ENCODE measurements at places on chromosomes 4 and X.

DNA sequence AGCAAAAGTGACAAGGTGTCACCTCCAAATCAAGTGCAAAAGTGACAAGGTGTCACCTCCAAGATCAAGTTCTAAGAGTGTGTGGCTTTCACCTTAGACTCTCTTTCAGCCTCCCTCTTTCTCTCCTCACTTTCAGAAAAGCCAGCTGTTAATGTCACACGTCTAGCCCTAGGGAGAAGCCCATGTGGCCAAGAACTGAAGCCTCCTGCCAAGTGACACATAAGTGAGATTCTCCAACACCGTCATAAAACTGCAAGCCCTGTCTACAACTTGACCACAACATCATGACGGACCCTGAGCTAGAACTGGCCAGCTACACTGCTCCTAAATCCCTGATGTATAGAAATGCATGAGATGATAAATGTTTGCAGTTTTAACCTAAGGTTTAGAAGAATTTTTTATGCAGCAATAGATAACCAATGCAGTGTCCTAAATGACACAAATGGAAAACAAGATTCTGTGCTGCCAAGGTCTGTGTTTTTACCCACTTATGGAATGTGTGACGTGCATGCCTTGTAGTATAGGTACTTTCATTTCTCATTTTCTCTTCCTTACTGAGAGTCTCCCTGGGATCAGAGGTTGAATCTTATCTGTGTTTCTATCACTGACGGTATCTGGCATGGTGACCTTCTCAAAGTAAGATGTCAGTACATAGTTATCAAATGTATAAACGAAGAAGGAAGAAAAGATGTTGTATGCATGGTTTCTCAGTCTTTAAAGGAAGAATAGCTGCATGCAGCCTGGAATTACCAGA is 25.0 kb downstream of the NLGN4X start:
- no peak for DNase-seq

- DNase-seq = no peak
Measured at GRCh38 chrX:12239356-12240082, 101.2 kb downstream of the FRMPD4 start.

DNA sequence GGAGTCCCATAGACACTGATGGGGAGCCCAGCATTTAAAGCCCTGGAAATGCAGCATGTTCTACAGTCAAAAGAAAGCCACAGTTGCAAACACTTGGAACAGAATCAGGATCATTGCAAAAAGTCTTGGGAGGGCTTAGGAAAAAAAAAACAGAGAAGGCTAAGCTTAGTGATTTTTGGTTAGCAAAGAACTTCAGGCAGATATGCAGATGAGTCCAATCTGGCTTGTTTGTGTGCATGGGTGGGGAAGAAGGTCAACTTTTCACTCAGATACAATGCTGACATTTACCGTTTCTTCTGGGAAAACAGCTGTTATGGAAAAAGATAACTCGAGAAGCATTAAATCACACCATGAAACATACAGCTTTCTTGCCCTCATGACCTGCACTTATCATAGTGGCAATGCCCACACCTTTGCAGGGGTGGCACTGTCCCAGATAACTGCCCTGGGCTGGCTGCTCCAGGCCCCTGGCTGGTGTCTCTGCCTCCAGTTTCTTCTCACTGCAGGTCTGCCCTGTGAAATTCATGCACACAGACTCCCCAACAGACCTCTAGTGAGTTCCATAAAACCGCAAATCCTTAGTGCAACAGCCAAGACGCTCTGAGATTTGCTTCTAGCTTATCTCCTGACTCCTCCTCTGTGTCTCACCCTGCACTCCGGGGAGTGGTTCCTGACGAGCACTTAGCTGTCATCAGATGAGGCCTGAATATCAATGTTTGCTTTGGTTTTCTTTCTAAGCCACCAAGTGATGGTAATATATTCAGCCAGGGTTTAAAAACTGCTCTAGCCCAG is 99.2 kb downstream of the DRD5 start:
- no peak for DNase-seq

DNA sequence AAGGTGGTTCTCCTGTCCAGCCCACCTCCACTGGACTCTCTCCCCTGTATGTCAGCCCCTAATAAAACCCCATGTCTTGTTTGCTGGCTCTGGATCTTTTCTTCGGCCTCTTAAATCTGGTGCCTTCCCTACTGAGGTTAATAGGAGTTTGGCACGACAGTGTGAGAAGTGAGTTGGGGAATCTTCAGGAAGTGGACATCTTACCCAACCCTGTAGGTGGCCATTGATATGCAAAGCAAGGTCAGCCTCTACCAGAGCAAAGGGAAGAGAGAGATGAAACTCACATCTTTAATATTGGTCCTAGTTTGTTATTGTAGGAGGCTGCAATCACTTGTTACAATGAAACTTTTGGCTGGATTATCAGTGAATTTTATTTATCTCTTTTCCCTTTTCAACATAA is 111.7 kb downstream of the CHRDL1 start:
- DNase-seq = no peak

- no peak for DNase-seq
Measured at GRCh38 chr4:73705721-73706120, 34.6 kb upstream of the CXCL8 start.

DNA sequence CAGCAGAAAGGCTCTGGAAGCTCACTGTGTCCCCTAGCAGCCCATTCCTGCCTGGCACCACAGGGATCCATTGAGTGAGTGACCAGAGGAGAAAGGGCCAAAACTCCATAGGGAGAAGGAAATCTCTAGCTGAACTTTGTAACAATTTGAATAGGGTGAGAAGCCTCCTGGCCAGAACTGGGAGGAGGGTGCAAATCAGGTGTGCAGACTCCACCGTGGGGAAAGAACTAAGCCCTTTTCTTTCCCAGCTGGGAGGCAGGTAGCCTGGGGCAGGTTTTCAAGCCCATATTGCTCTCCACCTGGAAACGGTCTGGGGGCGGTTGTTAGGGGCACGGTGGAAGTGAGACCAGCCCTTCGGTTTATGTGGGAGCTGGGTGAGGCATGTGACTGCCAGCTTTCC is 227.2 kb downstream of the SNCA start:
- DNase-seq = no peak

DNA sequence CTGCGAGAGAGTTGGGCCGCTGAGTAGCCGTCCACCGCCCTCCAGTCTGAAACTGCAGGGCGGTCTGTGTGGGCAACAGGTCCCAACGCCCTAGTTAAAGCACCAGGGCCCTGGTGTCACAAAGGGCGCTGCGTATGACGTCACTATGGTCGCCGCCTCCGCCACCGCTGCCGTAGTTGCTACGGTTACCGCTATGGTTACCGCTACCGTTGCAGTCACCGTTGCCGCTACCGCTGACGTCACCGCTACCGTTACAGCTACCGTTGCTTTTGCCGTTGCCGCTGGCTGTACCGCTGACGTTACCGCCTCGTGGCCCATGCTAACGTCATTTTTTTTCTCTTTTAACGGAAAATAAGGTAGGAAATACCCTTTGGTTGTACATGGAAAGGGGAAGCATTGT is at the start of gene PPP1R2C:
PPP1R2C (minus strand) TSS at position 68 of the 400 bp plus-strand sequence. CDS start 84 bp downstream, outside the sequence.
- no peak for DNase-seq

DNA sequence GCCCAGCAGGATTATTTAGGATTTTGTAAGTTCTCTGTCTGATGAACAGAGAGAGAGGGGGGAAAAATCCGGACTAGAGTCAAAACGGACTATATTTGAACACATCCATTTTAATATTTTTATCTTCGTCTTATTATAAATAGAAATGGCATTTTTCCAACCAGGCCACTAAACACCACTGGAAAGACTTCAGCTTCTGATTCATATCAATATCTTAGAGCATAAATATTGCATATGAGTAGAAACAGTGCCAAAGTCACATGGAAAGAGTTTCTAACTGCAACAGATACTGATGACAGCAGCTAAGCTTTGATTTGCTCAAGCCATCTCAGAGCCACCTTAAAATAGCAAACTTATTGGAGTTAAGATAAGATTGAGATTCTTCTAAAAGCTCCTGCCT is 456 bp downstream of the PPARGC1A start:
- DNase-seq = no peak

- no peak for DNase-seq
Measured at GRCh38 chr4:168357941-168358340, 39.4 kb upstream of the DDX60 start.

DNA sequence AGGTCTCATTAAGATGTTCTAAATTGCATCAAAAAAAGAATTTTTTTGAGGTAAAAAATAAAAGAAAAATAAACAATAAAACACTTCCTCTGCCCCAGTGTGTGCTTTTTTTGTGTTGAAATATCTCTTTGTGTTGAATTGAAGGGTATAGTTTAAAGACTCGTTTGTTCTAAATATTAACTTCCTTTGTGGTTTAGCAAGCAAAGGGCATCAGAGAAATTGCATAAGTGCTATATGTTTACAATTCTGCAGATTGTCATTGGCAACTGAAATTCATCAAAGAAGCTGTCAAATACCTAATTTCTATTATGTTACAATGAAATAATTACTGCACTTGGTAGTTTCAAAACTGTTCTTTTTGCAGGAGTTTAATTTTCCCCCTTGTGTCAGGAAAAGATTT is 260.5 kb downstream of the DKK2 start:
- peak; percentile 45 for DNase-seq
